ENCODE measurements at places on chromosomes 2 and 18.

- no peak for DNase-seq
These were observed 6.3 kb upstream of the RAB31 start for GRCh38 chr18:9701609-9702349.

DNA sequence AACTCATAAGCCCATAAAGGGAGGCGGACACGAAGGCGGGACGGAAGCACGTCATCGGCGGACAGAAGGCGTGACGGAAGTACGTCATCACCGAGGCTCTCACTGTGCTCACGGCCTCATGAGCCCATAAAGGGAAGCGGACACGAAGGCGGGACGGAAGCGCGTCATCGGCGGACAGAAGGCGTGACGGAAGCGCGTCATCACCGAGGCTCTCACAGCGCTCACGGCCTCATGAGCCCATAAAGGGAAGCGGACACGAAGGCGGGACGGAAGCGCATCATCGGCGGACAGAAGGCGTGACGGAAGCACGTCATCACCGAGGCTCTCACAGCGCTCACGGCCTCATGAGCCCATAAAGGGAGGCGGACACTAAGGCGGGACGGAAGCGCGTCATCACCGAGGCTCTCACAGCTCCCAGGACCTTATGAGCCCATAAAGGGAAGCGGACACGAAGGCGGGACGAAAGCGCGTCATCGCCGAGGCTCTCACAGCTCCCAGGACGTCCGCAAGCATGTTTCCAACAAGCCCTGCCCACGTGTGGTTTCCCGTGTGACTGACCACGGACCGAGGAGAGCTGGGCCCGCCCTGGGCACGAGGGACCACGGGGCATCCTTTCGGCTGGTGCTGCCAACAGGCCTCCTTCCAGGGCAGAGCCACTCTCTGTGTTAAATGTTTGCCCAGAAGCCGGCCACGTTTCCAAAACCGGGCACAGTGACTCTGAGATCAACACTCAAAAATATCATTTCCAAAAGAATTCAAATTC, 182.7 kb upstream of the SALL3 start:
- no peak for DNase-seq

GRCh38 chr18:8401606-8402005, 207.6 kb upstream of the RAB12 start:
- DNase-seq = no peak

- no peak for DNase-seq
These were observed 24.1 kb downstream of the CIDEA start for GRCh38 chr18:12278215-12278671.

DNA sequence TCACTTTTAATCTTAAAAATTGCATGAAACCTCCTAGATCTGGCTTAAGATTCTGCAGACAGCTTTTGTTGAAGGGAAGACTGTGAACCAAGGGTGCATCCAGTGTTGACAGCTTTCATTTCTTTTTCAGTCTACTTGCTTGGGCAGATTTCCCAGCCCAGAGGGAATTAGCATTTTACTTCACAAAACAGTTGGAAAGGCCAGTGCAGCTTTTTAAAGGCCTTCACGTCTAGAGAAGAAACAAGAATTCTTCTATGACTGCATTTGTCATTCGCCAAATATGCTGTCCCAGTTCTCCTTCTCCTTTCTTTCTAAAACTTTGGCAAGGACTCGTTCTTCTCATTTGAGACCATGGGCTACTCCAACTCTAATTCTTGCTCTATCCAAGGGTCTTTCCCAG, 17.4 kb downstream of the NTSR2 start:
- no peak for DNase-seq

DNA sequence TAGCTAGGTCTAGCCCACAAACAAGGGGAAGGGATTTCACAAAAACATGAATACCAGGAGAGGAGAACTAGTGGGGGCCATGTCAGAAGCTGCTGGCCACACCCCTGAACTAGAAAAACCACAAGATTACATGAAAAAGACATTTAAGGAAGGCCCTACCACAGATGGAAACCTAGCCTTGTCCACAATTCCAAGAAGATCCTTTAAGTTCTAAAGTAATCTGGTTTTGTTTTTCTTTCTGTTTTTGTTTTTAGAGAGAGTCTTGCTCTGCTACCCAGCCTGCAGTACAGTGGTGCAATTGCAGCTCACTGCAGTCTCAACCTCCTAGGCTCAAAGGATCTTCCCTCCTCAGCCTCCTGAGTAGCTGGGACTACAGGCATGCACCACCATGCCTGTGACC, 34.2 kb upstream of the CAB39 start:
- DNase-seq = no peak

All from stimulated activated CD8-positive, alpha-beta memory T cell treated with anti-CD3 and anti-CD28 coated beads, Interleukin-7, amount 100 ng/mL, for 48 hours (primary cell).